ENCODE measurements at places on chromosomes 12 and 14. TPM values are rescaled to one million over a fixed set of nuclear protein-coding genes. Genes with fewer than 3 reads are reported as not detected.

C12orf56 gene
- not detected for total RNA-seq

PLEKHD1 gene
- not detected for total RNA-seq

TAS2R9 gene
- not detected for total RNA-seq

SLC39A5 gene
- not detected for total RNA-seq

ESPL1 gene
- 2.9 TPM for total RNA-seq

CALM1 gene
- total RNA-seq: 291 TPM

RASSF8 gene
- 35.9 TPM for total RNA-seq

ALX1 gene
- total RNA-seq: not detected

TAS2R7 gene
- total RNA-seq: not detected

TEX22 gene
- total RNA-seq: 0.07 TPM

AKAP3 gene
- 2.0 TPM for total RNA-seq

DCN gene
- 16.5 TPM for total RNA-seq

TTC8 gene
- 19.0 TPM for total RNA-seq

DNA sequence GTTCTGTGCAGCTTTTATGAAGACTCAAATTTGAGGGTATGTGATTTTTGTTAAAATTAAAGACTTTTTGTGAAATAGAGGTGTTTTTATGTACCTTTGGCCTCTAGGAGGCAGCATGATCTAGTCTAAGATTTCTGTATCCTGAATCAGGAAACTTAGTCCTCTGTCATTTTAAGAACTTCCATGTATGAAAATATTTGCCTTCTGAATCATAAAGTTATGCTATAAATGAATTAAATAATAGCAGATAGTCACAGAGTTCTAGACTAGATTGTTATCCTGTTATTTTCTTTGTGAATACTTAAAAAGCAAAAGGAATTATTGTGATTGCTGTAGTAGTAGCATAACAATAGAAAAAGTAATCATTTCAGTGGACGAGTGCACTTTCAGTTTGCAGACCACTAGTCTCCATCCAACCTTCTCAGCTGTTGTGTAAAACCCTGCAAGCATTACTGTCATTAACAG is 56.3 kb downstream of the FGD4 start:
- DNase-seq: peak; percentile 70

DNA sequence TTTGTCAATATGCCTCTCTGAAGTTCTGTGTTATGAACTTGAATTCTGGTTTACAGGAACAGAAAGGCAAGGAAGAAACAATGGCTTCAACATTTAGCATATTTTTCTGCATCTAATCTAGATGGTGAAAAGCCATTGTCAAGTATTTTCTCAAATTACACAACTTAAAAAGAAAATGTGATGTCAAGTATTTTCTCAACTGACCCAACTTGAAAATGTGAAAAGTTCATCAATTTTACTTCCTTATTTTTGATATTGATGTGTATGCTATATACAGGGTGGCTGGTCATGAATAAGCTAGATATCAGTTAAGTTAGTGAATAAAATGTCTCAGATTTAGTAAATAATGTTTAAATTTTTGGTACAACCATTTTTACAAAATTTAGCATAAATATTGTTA is 196.7 kb downstream of the ALX1 start:
- no peak for DNase-seq

DNA sequence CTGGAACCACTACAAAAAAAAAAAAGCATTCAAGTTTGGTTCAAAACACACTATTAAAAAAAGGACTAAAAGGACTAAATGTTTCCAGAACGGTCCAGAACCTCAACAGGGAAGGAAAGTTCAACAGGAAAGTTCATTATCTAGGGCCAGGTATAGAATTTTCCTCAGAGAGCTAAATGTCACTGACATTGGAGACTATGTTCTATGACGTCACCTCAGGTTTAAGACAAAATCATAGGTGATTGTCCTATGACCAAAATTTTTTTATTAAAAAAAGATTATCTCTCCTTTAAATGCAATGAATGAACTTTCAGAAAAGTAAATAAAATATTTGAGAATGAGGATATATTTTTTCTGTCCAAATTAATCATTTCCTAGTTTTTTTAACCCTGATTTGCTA is 746.7 kb upstream of the USP15 start:
- no peak for DNase-seq

DNA sequence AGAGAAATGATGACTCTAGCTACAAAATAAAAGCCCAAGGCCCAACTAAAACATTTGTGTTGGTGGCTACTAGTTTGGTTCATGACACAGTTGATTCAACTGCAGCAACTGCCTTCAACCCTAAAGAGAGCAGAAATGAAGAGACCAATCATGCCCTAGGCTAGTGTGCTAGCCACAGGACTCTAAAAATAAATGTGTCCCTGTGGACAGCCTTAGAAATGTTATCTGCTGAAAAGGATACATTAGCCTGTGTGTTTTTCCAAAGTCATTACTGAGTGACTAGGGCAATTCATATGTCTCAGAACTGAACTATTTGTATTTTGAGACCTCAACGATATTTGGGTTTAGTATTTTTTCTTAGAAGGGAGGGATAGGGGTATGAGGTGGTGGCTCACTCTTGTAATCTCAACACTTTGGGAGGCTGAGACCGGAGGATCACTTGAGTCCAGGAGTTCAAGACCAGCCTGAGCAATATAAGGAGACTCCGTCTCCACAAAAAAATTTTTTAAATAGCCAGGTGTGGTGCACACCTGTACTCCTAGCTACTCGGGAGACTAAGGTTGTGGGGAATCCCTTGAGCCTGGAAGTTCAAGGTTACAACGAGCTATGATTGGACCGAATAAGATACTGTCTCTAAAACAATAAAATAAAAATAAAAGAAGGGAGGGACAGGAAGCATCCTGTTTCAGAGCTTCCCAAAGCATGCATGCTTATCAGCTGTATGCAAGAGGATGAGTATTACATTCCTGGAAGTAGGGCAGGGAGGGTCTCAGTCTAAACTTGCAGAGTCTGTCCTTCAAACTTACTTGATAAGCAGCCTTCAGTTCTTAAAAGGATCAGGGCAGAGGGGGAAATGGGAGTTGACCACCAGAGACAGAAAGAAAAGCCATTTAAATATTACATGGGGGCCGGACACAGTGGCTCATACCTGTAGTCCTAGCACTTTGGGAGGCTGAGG is 29.6 kb upstream of the NAP1L1 start:
- peak; percentile 69 for DNase-seq

DNA sequence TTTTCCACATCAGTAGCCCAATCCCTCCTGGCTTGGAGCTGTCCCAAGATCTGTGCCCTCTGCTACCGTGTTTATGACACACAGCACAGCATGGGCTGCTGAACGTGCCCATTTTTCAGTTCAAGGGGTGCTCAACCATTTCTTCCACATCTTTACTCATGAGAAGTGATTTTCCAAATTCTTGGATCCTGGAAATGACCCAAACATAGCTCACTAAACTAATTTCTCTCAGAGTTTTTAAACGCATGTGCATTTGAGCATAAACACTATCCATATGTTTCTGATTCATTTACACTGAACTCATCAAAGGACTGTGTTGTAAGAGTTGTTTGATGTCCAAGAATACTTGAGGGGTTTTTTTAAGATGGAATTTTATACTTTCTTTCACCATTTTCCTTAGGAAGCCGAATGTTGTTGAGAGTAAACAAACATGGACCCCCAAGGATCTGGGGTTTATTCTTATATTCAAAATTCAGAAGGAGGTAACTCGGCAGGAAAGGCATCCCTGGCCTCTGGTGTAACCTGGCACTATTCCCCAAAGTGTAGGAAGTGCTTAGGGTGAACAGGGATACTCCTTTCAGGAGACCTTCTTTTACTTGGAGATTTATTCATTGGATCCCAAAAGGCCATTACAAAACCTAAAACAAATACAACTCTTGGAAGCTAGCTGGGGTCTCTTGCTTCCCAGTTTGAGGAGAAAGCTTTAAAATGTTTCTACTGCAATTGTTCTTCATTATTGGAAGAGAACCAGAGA is 215.0 kb downstream of the BMP4 start:
- DNase-seq: peak; percentile 6

DNA sequence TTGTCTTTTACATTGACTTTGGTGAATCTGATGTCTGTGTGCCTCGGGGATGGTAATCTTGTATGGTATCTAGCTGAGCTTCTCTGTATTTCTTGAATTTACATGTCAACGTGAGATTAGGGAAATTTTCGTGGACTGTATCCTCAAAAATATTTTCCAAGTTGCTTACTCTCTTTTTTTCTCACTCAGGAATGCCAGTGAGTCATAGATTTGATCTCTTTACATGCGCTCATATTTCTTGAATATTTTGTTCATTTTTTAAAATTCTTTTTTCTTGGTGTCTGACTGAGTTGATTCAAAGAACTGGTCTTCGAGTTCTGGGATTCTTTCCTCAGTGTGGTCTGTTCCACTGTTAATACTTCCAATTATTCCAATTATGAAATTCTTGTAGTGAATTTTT is 207.7 kb downstream of the RAD51B start:
- no peak for DNase-seq

- DNase-seq: no peak
These were observed 30.7 kb downstream of the P2RX4 start for GRCh38 chr12:121240484-121241101.

GRCh38 chr14:99562856-99563748 is 40.9 kb downstream of the CCDC85C start:
- peak; percentile 84 for DNase-seq

DNA sequence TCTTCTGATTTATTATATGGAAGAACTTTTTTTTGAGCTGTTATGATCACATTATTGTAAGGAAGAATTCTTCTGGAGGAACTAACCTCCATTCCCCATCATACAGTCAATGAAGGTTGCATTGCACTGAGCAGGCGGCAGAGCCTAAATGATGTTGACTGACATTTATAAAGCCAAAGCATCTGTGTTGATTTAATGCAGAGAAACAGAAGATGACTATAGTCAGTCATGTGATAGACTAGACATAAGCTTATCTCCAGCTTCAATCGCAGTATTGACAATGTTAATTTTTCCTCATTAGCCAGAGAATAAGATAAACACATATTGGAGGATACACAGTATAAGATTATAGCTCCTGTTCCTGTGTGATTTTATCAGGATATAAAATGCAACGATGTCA is 82.0 kb downstream of the PRICKLE1 start:
- DNase-seq: no peak

- peak; percentile 52 for DNase-seq
These were observed 381.9 kb downstream of the SLC16A7 start for GRCh38 chr12:59977779-59978178.

DNA sequence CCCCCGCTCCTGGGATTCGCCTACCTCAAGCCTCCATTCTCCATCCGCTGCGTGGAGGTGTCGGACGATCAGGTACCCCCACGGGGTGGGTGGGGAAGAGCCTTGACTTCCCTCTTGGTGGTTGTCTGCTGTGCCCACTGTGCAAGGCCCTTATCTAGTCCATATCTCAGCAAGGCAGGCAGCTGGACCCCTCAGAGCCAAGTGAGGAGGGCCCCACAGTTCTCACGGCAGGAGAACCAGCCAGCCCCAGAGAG is 39.9 kb downstream of the MMAB start:
- DNase-seq: no peak

DNA sequence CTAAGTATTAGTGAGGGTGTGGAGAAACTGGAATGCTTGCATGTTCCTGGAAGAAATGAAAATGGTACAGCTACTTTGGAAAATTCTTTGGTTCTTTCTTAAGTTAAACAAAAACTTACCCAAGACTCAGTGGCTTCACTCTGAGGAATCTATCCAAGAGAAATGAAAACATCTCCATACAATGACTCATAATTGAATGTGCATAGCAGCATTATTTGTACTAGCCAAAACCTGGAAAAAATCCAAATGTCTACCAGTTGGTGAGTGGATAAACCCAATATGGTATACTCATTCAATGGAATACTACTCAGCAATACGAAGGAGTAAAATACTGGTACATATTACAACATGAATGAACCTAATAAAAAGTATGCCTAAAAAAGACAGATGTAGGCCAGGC is 18.0 kb upstream of the CRACR2A start:
- peak; percentile 57 for DNase-seq

DNA sequence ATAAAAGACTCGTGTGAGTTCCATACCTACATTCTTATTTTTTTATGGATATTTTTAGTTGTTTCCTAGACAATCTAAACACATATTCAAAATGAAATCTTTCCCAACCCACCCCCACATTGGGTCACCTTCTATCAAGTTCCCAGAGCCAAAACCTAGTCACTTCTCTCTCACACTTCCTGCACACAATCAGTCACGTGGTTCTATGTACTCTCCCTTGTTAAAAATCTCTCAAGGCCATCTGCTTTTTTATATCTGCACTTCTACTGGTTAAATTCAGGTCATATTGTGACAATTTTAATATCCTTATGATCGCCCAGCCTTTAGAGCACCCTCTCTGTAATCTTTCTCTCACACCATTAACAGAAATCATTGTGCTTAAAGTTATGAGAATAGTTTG is 175.0 kb upstream of the SYT10 start:
- DNase-seq: no peak

GRCh38 chr14:20522332-20522731 is 17.0 kb downstream of the RNASE10 start:
- DNase-seq: no peak

- DNase-seq: no peak
These were observed 148.9 kb downstream of the SAMD4A start for GRCh38 chr14:54715811-54716210.

DNA sequence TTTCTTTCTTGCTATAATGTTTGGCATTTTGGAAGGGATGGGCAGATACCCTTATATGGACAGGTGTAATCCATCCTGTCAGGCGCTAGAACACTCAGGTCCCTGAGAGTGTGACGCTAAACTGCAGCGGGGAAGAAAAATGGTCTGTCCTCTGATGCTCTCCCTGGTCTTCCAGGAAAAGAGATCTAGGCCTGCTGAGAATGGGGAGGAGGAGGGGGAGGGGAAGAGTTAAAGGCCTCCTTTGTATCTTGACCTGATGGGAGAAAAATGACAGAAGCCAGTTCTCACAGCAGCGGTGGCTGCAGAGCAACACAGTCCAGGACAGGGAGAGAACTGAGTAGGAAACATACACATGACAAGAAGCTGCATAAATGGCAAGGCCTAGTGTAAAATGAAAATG is 61.1 kb downstream of the RPS6KA5 start:
- DNase-seq: no peak

GRCh38 chr12:52305921-52306705 is 14.8 kb upstream of the KRT81 start:
- no peak for DNase-seq

- DNase-seq: peak; percentile 56
These were observed 388.6 kb downstream of the RAD51B start for GRCh38 chr14:68208218-68208617.

- no peak for DNase-seq
These were observed 202.9 kb downstream of the AKAP6 start for GRCh38 chr14:32531942-32532515.
